Kidney capillary endothelial cell (primary cell): ENCODE measurements at places on chromosomes 7 and 10.

- no peak for DNase-seq
These were observed 41.3 kb downstream of the SLC16A12 start for GRCh38 chr10:89494068-89494467.

DNA sequence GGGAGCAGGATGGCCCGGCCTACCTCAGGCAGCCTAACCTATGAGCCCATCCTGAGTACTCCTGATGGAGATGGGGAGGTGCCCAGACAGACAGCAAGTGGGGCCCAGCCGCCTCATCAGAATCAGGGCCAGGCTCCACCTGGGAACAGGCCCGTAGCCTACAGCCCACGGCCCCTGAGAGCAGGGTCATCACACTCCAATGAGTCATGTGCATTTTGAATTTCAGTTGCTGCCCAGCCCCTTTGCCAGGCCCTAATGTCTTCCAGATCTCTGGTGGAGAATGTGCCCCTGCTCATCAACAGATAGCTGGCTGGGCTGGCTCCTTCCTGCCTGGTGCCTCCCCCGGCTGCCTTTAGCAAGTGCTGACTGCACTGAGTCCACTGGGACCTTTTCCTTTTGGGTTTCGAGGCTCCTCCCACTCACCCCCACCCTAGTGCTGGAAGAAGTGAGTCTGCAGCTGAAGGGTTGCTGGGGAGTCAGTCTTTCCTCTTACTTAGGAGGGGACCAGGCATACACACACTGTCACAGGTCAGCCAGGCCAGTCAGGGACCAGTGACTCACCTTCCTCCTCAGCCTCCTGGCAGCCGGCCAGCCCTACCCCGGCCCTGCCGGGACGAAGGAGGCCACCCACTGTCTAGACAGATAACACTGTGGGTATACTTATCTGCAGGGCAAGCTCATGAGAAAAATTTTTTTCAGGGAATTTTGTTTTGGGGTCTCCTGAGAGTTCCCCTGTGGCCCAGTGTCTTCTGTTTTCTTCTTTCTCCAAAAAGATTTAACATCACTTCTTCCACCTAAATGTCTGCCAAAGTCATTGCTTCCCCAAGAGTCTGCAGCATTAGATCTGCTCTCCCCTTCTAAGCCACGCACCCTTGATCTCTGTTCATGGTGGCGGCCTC lies 9.1 kb upstream of the ASIC3 start:
- peak; percentile 100 for DNase-seq

DNA sequence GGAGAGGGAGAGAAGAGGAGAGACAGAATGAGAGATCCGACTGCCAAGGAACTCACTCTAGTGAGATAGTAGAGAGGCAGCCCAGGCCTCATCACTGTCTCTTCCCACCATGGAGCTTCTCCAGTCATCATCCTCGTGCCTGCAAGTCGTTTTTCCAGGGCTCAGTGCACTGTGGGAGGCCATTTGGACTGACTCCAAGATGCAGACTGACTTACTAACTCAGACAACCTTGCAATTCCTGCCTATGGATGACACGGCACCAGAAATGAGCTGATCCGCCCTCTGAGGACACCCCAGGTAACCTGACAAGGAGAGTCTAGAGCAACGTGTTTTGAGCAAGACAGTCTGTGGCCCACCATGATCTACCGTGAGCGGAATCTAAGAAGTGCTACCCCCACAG lies 154.9 kb downstream of the GLI3 start:
- no peak for DNase-seq

DNA sequence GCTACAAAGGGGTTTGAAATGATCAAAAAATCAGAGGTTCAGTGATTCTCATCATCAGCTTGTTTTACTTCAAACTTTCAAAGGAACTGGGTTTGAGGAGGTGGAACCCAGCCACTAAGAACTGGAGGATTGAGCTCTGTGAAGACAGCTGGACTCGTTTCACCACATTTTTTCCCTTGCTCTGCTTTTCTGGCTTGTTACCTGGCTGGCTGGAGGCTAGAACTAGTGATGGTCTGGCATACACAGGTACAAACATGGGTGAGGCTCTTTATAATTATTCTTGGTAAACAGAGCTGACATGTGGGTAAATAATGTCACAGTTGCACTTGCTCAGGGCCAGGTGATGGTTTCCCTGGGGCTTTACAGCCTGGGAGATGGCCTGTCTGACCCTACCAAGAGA lies 352.5 kb downstream of the FGFR2 start:
- DNase-seq, result no peak

GRCh38 chr10:18649364-18649959 lies 1.9 kb downstream of the NSUN6 start:
- no peak for DNase-seq

DNA sequence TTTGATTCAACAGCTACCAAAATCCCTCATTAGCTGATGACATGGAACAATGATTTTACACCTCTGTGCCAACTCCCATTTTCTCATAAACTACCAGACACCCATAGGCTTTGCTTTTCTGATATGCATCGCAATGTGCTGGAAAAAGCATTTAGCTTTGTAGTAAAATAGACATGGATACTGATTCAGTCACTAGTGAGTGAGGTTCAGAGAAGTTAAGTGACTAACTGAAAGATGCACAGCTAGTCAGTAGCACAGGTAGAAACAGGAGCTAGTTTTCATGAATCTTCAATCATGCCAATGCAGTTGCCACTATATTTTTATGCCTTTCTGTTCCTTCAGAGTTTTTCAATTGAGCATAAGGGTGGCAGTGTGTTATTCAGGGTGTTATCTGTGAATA lies 38.7 kb downstream of the PRKG1 start:
- no peak for DNase-seq

DNA sequence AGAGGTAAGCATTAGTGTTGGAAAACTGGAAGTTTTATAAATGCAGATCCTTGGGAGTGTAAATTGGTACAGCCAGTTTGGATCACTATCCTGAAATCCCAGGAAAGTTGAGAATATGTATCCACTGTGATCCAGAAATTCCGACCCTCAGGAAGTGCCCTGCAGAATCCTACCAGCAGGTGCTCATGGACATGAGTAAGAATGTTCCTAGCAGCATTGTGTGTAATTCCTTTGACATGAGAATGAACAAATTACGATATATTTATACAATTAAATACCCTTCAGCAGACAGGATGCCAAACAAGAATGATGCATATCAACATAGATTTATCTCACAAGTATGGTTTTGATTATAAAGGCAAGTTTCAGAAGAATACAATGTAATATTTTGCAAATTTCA lies 181.6 kb downstream of the XPNPEP1 start:
- no peak for DNase-seq

DNA sequence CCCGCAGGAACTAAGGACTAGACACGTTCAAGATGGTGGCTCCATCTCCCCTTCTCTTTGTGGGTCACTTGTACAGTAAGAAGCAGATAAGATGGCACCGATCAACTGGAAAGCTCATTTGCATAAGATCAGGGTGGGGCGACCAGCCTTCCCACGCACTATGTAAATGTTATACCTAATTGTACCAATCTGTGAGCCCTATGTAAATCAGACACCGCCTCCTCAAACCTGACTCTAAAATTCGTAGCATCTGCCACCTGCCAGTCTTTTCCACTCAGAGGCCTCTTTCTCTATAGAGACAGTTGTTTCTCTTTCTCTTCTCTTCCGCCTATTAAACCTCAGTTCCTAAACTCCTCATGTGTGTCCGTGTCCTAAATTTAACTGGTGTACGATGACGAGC lies 324.5 kb downstream of the PHF14 start:
- no peak for DNase-seq
